ENCODE measurements at places on chromosomes 5 and 9.
A peak's percentile ranks its signal among the peaks of the same experiment; 100 is the strongest.

- DNase-seq: no peak
These were observed 471.3 kb downstream of the TMEM232 start for GRCh38 chr5:110255194-110255593.

DNA sequence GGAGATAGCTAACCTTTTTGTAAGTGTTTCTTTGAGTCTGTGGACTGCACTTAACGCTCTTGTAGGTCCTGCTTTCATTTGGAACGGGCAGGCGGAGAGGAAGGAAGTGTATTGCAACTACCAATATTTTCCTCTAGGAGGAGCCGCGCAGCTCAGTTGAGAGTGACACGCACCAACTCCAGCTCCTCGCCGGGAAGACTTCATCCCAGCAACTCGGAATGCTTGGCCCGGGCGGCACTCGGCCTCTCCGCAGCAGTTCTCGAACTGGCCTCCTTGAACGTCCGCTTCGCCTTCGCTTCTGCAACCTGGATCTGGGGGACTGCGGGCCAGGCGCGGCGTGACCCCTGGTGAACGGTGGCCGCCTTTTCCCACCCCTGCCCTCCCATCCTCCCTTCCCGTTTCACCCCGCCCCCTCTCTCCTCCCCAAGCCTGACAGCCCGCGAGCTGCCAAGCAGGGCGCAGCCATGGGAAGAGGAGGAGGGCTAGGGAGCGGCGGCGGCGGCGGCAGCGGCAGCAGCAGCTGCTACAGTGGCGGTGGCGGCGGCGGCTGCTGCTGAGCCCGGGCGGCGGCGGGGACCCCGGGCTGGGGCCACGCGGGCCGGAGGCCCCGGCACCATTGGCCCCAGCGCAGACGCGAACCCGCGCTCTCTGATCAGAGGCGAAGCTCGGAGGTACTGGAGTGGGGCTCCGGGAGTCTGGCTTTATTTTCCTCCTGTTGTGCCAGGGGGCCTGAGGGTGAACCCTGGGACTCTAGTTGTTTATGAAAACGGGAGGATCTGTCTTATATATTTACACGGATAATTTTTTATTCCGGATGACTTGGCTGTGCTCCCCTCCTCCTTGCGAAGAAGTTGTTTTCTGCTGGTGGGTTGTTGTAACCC, at the start of gene GHR:
TSS of gene GHR (plus strand) at position 155 of the 881 bp plus-strand sequence. CDS start 142,436 bp downstream, outside the sequence.
- DNase-seq: peak; percentile 40

GRCh38 chr5:96509316-96509715, 76.3 kb upstream of the PCSK1 start:
- no peak for DNase-seq

DNA sequence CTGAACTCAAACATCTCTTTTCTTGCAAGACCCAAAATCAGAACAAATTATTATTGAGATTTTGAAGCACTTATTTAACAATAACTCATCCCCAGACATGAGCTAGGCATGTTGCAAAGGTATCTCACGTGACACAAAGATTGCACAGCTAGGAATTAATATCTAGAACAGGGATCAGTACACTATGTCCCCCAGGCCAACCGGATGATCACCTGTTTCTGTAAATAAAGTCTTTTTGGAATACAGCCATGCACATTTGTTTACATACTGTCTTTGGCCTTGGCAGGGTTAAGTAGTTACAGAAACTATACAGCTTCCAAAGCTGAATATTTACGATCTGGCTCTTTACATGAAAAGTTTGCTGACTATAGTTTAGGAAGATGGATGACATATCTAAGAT, 287.7 kb downstream of the ACTL7B start:
- no peak for DNase-seq

DNA sequence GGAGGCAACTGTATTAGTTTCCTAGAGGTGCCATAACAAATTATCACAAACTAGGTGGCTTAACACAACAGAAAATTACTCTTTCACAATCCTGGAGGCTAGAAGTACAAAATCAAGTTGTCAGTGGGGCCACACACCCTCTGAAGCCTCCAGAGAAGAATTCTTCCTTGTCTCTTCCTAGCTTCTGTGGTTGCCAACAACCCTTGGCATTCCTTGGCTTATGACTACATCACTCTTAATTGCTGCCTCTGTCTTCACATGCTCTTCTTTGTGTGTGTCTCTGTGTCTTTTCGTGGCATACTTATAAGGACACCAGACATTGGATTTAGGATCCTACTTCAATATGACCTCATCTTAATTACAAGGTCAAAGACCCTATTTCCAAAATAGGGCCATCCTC, 327.5 kb downstream of the CHSY3 start:
- no peak for DNase-seq

DNA sequence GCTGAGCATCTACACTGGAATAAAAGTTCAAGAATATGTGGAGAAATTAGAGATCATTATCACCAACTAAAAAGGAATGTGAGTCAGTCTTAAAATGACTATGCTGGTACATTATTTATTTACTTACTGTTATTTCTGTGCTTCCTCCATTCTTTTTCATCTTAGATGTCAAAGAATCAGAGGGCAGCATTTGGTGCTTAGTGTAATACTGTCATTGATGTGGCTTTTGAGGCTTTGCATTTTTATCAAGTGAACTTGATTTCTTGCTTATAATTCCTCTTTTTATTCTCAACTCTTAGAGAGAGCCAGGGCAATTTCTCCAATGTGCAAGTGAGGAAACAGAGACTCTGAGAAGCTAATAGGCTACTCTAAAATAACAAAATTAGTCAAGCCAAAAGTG, 163.7 kb upstream of the TRPC7 start:
- no peak for DNase-seq

- no peak for DNase-seq
These were observed 45.3 kb downstream of the WDR70 start for GRCh38 chr5:37424441-37424840.

DNA sequence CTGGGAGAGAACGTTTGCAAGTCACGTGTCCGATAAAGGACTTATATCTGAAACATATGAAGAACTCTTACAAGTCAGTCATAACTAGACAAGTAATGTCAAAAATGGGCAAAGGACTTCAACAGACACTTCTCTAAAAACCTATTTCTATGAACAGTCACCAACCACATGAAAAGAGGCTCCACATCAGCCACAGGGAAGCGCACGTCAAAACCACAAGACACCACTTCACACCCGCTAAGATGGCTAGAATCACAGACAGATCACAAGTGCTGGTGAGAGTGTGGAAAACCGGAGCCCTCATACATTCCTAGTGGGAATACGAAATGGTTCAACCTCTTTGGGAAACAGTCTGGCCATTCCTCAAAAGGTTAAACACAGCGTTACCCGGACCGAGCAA, 11.5 kb upstream of the CARD9 start:
- no peak for DNase-seq

DNA sequence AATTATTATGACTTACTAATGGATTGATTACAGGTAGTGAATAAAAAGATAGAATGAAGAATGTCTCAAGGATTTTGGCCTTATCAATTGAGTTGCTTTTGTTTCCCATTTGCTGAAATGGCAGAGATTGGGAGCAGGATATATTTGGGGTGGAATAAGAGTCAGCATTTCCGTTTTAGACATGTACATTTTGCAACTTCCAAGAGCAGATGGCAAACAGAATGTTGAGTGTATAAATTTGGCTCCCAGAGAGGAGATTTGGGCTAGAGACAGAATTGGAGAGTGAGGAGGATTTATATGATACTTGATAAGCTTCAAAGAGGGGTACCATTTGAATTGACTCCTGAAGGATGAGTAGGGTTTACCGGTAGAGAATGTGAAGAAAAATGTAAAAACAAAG, 437.9 kb upstream of the PAPPA start:
- DNase-seq: no peak

DNA sequence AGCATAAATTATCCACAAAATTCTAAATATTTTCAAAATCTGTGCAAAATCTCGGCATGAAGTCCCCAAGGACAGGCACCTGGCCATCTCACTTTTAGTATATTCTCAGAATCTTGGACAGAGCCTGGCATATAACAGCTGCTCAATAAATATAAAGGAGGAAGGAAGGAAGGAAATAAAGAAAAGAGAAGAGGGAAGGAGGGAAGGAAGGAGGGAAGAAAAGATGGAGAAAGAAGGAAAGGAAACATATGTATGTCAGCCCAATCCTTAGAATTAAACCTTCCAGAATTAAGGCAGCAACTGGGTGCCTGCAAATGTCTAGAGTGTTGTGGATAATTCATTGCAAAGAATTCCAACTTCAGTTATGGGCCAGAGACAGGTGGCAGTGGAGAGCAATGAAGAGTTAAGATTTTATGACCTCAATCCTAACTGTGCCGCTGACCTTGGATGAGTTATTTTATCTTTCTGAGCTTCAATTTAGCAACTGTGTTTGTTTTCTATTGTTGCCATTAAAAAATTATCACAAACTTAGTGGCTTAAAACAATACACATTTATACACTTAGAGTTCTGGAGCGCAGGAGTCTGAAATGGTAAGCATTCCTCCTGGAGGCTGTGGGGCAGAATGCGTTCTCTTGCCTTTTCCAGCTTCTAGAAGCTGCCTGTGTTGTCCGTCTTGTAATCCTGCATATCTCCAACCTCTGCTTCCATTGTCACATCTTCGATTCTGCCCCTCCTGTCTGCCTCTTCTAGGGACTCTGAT, 200.9 kb upstream of the MSX2 start:
- DNase-seq: no peak

DNA sequence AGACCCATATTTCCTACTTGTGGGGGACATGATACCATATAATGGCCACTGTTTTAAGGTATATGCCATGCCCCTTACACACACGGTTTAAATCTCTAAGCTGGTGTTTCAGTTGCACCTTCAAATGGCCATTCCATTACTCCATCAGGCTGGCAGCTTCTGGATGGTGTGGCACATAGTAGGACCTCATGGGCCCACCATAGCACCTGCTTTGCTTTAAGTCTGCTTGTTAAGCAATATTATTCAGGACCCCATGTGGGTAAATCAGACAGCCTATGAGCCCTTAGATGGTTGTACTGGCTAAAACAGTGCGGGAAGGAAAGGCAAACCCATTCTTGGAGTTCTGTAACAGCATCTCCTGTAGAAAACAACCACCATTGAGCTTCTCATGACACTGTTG, 27.4 kb upstream of the PANK3 start:
- DNase-seq: no peak

- DNase-seq: peak; percentile 32
These were observed 898 bp downstream of the STC2 start for GRCh38 chr5:173327084-173327947.

DNA sequence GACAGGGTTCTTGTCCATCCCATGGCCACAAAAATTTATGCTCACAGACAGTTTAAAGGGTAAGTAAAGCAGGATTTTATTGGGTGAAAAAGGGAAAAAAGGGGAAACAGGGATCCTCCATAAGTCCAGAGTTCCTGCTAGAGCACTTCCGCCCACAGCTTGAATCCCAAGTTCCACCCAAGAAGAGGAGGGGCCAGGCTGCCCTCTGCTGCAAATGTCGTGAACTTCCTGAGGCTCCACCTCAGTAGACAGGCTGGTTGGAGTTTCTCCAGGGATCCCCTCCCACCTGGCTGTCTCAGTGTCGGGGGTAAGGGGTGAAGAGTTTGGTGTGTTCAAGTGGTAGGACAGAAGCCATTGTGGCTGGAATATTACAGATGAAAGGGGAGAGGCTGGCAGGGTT, 275.0 kb upstream of the SGCD start:
- no peak for DNase-seq

GRCh38 chr5:75054134-75054930, 2.0 kb upstream of the GCNT4 start:
- DNase-seq: peak; percentile 48

- no peak for DNase-seq
These were observed 2.2 kb downstream of the PCDH1 start for GRCh38 chr5:141875795-141876627.

DNA sequence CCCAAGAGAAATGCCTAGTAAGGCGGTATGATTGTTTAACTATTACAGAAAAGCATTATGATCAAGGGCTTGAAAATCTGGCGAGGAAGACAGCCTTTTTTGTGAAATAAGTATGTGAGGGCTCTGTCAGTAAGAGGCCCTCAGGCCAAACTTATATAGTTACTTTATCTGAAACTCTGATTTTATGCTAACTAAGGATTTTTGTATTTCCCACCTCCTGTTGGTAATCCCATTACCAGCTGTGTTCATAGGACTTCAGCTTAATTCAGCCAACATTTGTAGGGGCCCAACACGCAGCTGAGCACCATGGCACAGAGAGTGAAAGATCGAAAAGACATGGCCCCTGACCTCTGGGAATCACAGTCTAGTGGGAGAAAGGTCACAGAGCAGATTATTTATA, 318.3 kb upstream of the WWC1 start:
- no peak for DNase-seq

Measured in activated naive CD4-positive, alpha-beta T cell treated with anti-CD3 and anti-CD28 coated beads for 36 hours (primary cell).